ENCODE measurements at places on chromosomes 13 and 19. TPM values are rescaled to one million over a fixed set of nuclear protein-coding genes. Genes with fewer than 3 reads are reported as not detected.

- no peak for DNase-seq
Observed at GRCh38 chr13:42781352-42781751, at the start of gene FAM216B. TSS of gene FAM216B (plus strand) at chr13:42781584. CDS start at chr13:42784068, 2,484 bp downstream.

DNA sequence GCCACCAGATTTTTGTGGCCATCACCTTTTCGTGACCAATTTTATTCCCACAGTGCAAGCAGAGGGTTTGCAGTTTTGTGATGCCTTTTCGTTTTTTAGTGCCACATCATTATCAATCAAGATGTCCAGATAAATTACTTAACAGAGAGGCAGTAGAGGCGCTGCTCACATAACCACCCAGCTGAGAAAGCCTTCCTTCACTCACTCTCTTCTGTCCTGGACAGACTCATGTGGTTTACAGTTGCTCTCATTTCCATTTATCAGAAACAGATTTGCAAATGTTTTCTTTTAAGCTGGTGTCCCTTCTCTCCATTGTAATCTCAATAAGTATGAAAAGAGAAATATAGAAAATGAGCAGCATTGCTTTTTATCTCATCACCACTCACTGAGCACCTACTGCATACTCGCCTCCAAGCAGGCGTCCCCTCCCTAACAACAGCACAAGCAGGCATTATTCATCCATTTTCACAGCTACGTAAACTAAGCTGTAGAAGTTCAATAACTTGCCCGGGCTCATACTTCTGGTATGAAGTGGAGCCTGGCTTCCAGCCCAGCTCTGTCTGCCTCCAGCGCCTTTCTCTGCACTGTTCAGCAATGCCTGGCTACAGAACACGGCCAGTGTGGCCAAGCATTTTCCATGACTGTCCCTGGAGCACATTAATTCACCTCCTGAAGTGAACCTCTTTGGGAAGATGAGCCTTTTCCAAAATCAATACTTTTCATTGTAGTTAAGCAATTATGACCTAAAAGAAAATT, 34.6 kb upstream of the KATNAL1 start:
- DNase-seq, result peak; percentile 93

- no peak for DNase-seq
Observed at GRCh38 chr19:30314805-30315155, 57.4 kb upstream of the ZNF536 start.

GRCh38 chr19:55675661-55676354, 782 bp downstream of the EPN1 start:
- no peak for DNase-seq

- no peak for DNase-seq
Observed at GRCh38 chr13:26721251-26722121, 39.1 kb downstream of the GPR12 start.

DNA sequence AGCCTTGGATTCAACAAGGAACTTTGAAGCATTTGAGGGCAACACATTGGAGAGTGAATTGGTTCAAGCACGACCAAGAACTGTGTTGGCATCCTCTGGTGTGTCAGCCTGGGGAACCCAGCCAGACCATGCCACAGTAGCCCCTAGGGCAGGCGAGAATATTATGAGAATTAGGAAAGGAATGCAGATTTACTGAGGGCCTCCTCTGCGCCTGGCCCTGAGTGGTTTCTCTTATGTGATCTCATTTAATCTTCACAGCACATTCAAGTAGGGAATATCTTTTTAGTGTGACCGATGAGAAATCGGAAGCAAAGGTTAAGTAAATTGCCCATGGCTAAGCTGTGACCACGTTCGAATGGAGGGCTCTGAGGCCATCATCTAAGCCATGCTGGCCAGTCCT, 15.3 kb upstream of the ERICH6B start:
- DNase-seq, result no peak

DNA sequence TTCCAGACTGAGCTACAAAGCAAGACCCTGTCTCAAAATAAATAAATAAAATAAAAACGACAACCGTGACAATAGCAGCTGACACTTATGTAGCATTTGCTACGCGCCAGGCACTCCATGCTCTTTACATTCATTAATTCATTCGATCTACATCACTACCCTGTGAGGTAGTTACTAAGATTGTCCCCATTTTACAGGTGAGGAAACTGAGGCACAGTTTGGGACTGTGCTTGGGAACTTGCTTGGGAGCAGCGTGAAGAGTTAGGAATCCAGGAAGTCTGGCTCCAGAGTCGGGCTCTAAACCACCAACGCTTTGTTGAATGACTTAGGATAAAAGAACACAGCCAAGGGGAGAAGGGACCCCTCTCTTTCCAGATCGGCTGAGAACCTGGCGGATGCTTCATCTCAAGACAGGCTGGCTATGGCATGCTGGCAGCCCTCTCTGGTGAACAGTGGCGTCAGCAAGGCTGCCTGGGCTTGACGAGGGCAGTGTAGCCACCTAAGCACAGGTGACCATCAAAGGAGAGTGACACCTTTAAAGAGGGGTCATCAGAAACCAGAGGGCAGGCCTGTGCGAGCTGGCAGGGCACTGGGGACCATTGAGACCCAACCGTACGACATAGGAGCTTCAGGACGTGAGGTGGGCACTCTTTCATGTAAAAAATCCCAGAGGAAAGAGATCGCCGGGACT, 591 bp downstream of the DOHH start:
- no peak for DNase-seq

GRCh38 chr19:42191330-42191729, 26.1 kb downstream of the DEDD2 start:
- DNase-seq, result no peak

DNA sequence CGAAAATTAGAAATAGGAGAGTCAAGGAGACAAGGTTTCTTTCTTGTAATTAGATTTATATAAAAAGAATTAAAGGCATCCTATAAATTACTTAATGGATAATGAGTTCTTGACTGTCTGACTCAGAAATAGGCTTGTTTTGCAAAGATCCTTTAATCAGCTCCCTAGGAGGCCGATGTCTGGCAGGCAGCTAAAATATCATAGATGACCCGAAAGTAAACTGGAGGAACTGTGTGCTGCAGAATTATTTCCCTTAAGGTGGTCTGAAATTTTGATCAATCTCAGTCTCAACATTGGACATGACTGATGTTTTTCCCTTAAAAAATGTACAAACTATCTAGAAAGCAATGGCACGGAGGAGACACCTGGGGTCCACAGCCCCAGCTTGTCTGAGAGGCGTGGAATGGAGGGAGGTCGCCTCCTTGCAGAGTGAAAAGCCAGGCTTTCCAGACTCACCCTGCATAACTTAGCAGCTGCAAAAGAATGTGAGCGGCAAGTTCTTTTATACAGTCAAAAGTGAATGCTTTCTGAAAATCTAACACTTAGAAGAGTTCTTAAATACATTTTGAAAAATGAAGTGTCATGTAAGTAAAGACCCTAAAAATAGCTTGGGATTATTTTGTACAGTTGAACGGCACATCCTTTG, 44.8 kb downstream of the MBNL2 start:
- no peak for DNase-seq

GRCh38 chr13:19267746-19268145, 86.1 kb upstream of the TUBA3C start:
- no peak for DNase-seq

DNA sequence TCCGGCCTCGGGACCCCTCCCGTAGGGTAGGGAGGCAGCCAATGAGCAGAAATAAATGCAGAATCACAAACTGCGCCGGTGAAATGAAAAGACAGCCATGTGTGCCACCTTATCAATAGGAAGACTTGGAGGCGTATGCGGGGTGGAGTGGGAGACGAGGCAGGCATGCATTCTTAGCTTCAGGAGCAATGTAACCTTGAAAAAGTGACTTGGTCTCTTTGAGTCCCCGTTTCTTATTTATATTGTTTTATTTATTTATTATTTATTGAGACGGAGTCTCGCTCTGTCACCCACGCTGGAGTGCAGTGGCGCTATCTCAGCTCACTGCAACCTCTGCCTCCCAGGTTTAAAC, 16.0 kb downstream of the SSC5D start:
- no peak for DNase-seq

- DNase-seq, result peak; percentile 37
Observed at GRCh38 chr19:45820413-45821102, 5.5 kb upstream of the RSPH6A start.

The GIPR gene
- polyA plus RNA-seq, result 8.1 TPM

The LAIR1 gene
- polyA plus RNA-seq, result 5.3 TPM

The BEST2 gene
- not detected for polyA plus RNA-seq

The C2CD4C gene
- polyA plus RNA-seq, result 1.3 TPM

The SEMA6B gene
- 6.0 TPM for polyA plus RNA-seq

The C19orf81 gene
- polyA plus RNA-seq, result not detected

The CSNK1A1L gene
- polyA plus RNA-seq, result not detected

The ZNF426 gene
- 3.0 TPM for polyA plus RNA-seq

Measured in heart left ventricle (tissue), 16 donors.